Stimulated activated CD4-positive, alpha-beta T cell treated with anti-CD3 and anti-CD28 coated beads, Interleukin-1b, Interleukin-23, amount 100 ng/mL, for 48 hours (primary cell): ENCODE measurements at places on chromosomes 13 and 19.

GRCh38 chr19:29841559-29842367 is 30.0 kb downstream of the CCNE1 start:
- DNase-seq: no peak

GRCh38 chr13:50366488-50367174 is 351.4 kb downstream of the KCNRG start:
- DNase-seq: peak; percentile 57

- DNase-seq: no peak
Observed at GRCh38 chr19:49496574-49497008, 357 bp downstream of the RPS11 start.

DNA sequence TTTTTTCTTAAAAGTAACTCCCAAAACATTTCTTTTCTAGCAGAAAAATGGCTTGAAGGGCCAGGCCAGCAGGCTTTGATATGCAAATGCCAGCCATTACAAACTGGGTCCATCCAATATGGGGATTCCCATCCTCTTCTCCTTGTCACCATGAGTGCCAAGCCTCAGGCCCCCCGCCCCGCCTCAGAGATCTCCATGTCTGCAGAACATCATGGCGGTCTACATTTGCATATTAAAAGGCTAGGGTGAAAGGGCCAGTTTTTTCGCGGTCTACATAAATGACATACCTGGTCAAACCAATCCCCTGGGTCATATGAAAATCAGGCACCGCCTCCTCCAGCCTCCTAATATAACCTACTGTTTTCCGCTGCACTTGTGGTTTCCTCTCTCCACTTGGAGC is 1327.6 kb downstream of the UQCRFS1 start:
- DNase-seq: no peak

DNA sequence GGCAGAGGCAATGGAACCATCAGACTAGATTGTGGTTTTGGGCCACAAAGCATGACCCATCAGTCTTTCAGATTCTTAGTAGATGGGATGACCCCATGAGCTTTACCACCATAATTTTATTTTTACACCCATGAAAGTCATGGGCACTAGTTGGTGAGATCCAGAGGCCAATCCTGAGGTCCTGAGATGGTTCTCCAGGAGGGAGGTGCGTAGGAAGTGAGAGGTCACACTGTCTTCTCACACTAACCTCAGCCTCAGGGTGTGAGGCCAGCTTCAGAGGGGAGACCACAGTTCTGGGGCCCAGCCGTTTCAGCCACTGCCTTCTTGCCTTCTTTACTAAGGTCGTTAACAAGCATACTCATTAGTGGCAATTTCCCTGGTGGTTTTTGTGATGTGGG is 106.4 kb downstream of the AKAP11 start:
- DNase-seq: no peak

DNA sequence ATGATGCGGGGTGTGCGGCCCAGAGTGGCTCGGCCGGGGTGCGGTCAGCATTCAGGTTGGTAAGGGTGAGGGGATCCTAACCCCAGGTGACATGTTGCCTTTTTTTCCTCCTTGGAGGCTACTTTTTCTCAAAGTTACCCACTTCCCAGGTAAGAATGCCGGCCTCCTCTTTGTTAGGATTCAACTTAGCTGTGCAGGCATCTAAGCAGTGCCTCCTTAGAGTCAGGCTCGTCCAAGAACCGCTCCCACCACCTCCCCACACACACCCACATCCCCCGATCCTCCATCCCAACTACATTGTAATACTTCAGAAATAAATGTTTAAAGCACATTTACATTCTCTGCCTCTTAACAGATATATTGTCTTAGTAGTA is 733 bp upstream of the ENOX1 start:
- DNase-seq: no peak

DNA sequence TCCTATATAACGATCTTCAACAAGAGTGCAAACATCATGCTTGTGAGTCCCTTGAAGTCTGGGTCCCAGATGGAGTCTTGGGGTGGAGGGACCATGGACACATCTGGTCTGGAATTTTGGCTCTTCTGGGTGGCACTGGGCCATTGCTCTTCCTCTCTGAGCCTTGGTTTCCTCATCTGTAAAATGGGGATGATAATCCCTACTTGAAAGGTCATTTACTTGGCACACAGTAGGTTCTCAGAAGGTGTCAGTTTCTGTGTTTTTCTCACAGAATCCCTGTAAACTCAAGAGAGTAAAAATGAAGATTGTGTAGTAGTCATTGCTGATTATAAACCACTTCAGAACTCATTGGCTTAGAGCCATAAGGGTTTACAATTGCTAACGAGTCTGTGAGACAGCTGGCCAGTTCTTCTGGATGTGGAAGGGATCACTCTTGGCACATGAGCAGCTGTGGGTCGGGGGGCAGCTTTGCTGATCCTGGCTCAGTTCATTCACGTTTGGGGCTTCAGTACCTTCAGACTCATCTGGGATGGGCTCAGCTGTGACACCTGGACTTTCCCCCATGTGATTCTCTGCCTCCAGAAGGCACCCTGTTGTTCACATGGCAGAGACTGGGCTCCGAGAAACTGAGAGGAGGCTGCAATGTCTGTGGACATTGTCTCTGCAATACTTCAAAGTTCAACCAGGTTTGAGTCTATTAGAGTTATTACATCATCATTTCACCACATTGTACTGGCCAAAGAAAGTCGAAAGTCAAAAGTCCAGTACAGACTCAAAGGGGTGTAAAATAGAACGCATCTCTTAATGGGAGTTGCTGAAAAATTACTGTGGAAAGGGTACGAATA is 7.8 kb downstream of the CYP4F12 start:
- no peak for DNase-seq

DNA sequence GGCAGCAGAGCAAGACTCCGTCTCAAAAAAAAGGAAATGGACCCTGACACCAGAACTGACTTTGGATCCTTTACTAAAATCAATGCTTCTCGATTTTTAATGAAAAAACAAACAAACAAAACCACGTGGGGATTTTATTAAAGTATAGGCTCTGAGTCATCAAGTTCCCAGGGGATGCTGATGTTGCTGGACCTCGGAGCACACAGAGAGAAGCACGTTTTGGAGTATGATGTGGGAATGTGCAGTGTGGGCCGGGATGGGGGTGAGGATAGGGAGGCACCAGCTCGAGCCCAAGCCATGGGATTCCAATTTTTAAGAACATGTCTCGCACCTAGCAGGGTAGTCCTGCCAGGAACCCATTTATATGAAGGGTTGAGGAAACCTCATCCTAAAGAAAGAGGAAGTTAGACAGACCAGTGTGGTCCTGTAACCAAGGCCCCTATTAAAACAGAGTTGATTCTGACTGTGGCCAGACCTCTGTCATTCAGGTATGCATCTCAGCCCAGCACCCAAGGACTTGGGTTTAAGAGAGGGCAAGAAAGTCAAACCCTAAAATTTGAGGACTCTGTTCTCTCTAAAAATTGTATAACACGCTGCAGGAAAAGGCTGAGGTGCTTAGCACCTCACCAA is 6.4 kb downstream of the FLT1 start:
- no peak for DNase-seq

- DNase-seq: no peak
Observed at GRCh38 chr13:77028202-77028601, 1.2 kb upstream of the FBXL3 start.

DNA sequence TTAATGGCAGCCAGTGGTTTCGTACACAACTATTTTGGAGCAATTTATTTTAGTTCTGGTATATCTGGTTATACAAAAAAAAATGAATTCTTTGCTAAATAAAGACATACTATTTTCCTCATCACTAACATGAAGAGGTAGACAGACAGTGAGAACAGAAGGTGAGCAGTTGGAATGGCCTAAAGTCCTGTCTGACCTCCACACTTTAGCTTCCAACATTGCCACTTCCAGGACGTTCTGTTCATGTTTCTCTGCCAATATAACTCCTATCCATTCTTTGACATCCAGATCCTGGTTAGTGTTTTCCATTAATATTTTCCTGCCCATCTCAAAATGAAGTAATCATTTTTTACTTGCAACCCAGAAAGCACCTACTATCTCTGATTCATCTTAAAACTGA is 112.9 kb upstream of the FRY start:
- DNase-seq: no peak

- DNase-seq: no peak
Observed at GRCh38 chr19:16807549-16808284, 21.5 kb upstream of the SIN3B start.

DNA sequence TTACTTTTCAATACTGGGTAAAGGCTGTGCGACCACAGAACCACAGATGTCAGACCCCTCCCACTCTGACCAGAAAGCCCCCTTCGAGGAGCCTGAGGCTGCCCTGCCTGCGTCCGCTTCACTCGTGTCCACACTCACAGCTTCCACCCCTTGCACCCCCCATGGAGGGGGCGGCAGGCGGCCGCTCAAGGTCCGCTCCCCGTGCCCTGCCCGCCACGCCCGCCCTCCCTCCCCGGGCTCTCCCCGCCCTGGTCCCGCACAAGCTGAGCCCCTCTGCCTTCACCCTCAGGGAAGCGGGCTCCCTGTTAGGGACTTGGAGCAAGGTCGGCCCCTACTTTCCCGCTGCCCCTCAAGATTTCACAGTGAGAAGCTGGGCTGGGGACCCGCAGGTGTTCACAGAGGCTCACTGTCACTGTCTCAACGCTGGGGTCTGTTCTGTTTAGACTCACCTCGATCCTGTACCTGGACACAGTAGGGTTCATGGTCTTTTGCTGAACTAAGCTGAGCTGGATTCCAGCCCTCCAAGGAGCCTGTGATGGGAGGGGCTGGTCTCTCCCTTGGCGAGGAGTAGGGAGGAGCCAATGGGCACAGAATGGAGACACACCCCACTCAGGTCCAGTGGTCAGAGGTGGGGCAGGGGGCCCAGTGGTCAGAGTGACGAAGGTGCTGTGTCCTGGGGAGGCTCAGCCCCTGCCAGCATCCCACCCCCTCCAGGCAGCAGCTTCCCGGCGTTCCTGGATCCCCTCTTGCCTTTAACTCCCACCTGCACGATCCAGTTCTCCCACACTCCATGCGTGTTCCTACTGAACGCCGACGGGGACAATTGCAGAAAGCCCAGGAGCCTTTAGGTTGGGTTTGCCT is 69.5 kb downstream of the SPACA7 start:
- DNase-seq: no peak

- DNase-seq: no peak
Observed at GRCh38 chr19:18771328-18772242, 19.5 kb downstream of the COMP start.

DNA sequence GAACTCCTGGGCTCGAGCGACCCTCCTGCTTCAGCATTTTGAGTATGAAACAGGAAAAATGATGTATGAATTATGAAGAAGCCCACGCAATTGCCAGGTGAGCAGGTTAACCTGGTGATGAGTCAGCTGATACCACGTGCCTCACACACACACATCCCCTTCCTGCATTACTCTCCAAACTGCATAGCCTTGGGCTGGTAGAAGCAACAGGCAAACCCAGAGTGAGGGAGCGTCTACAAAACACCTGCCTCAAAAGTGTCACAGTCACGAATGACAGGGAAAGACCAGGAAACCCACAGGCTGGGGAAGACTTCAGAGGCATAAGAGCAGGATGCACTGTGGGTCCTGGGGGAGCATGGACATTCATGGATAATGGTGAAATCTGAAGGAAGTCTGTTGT is 192.8 kb upstream of the IRS2 start:
- no peak for DNase-seq

DNA sequence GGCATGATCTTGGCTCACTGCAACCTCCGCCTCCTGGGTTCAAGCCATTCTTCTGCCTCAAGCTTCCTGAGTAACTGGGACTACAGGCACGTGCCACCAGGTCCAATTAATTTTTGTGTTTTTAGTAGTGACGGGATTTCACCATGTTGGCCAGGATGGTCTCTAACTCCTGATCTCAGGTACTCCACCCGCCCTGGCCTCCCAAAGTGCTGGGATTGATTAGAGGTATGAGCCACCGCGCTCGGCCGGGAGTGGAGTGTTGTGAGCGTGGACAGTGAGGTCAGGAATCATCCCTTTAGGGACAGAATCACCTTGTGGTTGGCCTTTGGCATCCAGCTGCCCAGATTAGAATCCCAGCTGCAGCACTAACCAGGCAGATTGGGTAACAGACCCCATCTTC is 10.3 kb downstream of the RRAS start:
- DNase-seq: no peak
